ENCODE measurements at places on chromosomes 5 and 9. TPM values are rescaled to one million over a fixed set of nuclear protein-coding genes. Genes with fewer than 3 reads are reported as not detected.

DNA sequence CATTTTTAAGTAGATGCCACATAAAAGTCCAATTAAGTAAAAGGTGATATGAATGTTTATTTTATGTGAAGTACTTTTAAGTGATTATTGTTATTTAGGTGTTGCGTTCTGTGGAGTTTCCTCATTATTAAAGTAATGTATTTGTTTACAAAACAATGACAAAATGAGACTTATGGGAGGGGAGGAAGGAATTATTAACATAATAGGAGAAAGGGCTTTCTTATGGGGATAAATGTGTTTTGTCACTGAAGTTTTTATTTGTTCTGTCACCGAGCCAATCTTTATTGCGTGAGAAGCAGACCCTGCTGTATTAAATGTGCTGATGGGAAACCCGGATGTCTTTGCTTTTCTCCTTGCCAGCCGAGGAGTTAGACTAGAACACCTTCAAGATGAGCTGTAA, 44.5 kb downstream of the TRIO start:
- no peak for DNase-seq

The GOLGA2 gene
- total RNA-seq = 94.3 TPM

DNA sequence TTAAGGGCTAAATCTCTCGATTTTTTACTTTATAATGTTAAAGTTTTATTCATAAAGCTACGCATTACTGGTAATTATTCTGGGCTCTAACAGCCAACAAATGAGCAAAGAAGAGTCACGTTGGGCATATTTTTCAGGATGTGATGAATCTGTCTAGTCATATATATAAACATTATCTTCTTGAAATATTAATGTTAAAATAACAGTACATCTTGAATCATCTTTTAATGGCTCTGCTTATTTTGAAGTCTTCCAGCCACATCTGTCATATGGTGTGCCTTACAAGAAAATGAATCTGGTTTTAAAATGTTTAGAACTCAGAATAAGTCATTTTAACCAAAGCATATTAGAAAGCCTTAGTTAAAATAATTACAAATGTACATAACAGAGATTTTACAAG, 96.9 kb downstream of the CWC27 start:
- no peak for DNase-seq

GRCh38 chr5:5957737-5958136, 420.6 kb downstream of the MED10 start:
- DNase-seq = no peak

Measured in heart right ventricle (tissue), 16 donors.